ENCODE measurements at places on chromosomes 5 and 9. TPM values are rescaled to one million over a fixed set of nuclear protein-coding genes. Genes with fewer than 3 reads are reported as not detected.

DNA sequence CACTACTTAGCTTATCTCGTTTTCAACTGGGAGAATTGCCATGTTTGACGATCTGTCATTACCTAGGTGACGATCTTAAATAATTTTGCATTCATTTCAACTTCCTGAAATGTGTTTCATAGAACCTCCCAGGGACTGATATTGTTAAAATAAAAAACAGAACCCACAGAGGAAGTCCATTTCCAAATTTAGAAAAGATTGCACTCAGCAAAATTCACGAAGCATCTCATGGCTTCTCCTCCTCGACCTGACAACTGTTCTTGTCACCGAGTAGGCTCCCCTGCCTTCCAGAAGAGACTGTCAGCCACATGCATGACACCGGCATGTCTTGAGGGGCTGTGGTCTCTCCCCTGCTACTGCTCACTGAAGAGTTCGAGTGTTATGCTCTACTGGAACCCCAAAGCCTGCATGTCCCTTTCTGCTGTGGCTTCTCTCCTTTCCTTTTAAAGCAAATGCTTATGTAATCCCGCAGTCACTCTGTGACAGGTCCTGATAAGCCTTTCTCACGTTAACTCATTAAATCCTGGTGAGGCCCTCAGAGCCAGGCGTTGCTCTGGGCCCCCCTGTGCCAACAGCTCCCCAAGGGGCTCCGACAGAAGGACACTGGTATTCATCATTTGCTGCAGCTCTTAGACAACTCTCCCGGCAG is 26.8 kb upstream of the ANKRD33B start:
- DNase-seq: no peak

NMUR2 gene
- not detected for total RNA-seq

DNA sequence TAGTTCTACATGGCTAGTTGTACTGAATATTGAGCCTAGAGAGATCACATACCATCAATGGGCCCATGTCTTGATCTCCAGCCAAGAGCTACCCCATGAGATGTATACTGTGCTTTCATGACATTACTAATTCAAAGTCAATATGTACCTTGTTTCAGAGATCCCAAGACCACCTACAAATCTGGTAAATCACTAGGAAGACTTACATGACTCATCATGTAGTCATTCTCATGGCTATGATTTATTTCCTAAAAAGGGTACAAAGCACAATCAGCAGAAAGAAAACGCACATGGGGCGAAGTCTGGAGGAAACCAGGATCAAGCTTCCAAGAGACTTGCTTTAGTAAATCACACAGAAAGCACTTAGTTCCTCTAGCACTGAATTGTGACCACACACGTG is 103.0 kb downstream of the PCSK5 start:
- DNase-seq: peak; percentile 33

GRCh38 chr9:78158286-78158685 is 77.6 kb upstream of the CEP78 start:
- DNase-seq: no peak

SV2C gene
- not detected for total RNA-seq

DNA sequence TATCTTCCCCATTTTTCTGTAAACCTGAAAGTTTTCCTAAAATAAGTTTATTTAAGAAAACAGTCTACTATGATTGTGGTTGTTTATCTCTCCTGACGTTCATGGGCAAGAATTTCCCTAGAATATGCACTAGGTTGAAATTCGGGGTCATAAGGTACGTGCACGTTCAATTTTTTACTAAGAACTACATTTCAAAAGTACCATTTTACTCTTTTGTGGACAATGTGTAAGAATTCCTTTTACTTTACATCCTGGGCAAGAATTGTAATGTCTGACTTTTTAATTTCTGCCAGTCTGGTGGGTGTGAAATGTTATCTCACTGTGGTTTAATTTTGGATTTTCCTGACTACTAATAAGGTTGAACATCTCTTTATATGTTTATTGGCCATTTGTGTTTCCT is 12.4 kb downstream of the IL5 start:
- no peak for DNase-seq

SPATA31D4 gene
- total RNA-seq: not detected

IL13 gene
- total RNA-seq: not detected

All from HepG2 (cell line).